ENCODE measurements at places on chromosomes 7 and 10.
A peak's percentile ranks its signal among the peaks of the same experiment; 100 is the strongest.

DNA sequence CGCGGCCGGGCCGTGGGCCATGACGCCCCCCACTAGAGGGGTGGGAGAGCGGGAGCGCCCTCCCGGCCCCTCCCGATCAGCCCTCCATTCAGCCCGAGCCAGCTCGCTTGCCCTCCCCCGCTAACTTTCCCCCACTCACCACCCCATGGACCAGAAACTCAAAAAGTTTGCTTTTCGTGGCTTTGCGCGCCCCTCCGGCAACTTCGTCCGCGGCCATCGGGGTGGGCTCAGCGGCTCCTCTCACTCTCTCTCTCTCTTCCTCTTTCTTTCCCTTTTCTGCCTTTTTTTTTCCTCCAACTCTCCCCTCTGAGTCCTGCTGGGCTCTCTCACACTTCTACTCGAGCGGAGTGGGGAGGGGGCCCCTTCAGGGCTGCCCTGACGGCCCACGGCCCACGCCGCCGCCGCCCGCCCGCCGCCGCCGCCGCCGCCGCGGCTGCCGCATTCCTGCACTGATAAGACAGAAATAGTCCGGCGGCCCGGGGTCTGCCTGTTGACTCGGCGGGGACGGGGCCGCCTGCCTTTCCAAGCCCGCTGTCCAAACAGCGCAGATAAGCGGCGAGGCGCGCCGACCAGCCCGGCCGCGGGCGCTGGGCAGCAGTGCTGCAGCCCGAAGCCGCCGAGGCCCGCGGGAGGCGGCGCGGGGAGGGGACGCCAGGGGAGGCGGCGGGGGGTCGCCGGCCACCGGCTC is at the start of gene SMARCD3:
SMARCD3 (minus strand) TSS at position 349 of the 688 bp plus-strand sequence; CDS start at position 217, 132 bp downstream.
- DNase-seq, result peak; percentile 65

DNA sequence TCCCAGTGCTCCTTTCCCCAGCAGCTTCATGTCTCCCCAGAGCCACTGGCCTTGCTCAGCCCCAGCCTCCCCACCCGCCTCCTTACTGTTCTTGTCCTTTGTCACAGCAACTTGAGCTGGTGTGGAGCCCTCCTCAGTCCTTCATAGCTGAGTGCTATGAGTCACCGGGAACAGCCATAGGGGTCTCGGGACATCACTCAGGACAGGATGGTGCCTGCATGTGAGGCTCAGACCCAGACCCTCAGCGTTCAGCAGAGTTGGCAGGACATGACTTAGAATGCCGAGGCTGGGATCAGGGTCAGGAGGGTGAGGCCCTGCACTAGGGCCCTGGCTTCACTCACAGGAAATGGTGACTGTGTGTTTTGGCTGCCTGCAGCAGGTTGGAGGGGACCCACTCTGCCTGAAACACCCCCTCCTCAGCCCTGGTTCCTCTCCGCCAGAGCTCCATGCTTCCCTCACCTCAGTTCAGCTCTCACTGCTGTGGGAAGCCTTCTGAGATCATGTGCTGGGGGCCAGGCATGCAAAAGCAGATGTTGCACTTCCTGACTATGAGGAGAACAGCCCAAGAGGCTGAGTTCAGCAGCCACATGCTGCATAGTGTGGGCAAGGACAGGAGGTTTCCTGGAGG is 40.7 kb upstream of the GJD4 start:
- peak; percentile 53 for DNase-seq

- DNase-seq, result no peak
Measured at GRCh38 chr7:119571666-119572065, 701.3 kb upstream of the KCND2 start.

- no peak for DNase-seq
Measured at GRCh38 chr10:15144788-15145187, 23.7 kb downstream of the NMT2 start.

DNA sequence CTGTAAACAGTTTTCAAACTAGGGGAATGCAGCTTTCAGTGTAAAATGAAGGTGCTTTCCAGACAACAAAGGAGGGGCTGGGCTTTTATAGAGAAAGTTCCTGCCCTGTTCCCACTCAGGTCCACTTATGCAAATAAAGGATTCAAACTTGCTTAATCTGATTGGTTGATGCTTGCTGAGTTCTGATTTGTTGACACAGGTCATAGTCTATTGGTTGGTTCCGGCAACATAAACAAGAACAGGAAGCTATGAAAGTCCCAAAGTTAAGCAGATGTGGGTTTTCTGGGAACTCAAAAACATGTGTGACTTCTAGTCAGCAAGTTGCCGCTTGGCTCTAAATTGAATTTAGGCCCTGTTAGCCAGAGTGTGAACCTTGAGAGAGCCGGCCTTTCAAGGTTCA is 194.2 kb upstream of the SVIL start:
- DNase-seq, result no peak

- DNase-seq, result no peak
Measured at GRCh38 chr10:70106958-70107791, 25.4 kb downstream of the AIFM2 start.

DNA sequence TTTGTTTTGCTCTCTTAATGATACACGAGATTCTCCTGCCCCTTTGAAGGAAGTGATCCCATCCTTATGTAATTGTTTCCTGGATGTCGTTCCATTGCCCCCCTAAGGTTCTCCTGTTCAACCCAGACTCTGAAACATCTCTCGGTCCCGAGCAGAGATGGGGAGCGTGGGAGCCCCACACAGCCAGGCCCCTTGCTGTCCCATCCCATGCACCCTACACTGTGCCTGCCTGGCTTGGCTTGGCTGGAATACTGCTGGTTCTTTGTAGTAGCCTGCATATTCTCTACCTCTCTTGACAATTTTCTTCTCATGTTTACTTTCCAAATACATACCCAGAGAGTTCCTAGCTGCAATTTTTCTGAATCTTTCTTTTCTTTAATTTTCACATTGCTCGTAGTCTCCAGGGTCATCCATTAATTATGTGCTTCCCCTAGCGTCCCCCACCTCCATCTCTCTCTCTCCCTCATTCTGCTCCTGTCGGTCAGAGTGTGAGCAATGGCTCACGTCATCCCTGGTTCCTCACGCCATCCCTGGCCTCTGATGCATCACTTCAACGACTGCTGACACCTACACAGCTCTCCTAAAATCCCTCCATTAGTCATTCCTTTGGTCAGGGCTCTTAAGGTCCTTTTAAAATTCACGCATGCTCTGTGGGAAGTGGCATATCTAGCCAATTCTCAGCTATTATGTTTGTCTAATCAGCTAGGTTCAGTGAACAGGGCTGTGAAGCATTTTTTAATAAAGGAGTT is 32.5 kb upstream of the GPR158 start:
- no peak for DNase-seq

GRCh38 chr10:119495545-119495944 is 47.0 kb downstream of the RGS10 start:
- DNase-seq, result no peak

GRCh38 chr10:74799721-74800221 is 26.6 kb upstream of the KAT6B start:
- DNase-seq, result no peak

GRCh38 chr7:85322252-85322651 is 135.4 kb upstream of the SEMA3D start:
- DNase-seq, result no peak

- no peak for DNase-seq
Measured at GRCh38 chr10:115606086-115606485, 512.9 kb downstream of the ATRNL1 start.

GRCh38 chr7:37369906-37370305 is 78.8 kb downstream of the ELMO1 start:
- no peak for DNase-seq

DNA sequence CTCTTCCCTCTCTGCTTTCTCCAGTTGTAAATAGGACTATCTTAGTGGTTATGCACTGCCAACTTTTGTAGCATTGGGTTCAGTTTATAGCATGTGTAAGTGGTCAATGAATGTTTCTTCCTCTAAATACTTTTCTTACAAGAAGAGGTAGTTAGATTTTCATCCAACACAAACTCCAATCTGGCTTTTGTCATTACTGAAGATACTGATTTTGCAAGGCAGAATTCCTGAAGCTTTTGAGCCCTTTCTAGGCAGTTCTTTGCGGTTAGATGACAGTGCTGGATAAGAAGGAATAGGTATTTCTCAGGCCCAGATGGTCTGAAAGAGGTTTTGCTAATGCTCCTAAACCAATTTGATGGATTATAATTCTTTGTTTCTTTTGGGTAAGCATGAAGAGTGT is 60.5 kb downstream of the BICC1 start:
- DNase-seq, result no peak
